ENCODE measurements at places on chromosomes 2 and 18.

DNA sequence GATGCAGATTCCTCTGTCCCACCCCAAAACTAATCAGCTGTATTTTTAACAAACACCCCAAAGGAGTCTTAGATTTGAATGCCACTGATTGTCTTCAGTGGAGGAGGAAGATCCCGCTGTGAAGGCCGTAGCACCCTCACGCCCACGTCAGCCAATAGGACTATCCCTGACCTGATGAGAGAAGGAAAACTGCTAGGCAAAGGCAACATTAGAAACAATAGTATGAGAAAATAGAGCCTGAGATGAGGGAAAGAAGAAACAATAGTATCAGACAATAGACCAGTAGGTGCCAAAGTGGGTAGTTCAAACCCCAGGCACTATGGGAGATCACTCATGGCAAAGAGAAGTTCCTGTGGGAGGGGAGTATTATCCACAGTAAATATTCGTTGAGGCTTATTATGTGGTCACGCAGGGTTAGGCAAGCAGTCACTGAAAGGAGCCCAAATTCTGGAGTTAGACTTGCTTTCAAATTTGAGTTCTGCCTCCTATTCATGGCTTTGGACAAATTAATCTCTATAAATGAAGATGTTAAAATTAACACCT lies 2.8 kb downstream of the PCBP1 start:
- DNase-seq = no peak

GRCh38 chr2:39782591-39782990 lies 3.5 kb upstream of the THUMPD2 start:
- no peak for DNase-seq

GRCh38 chr2:144489315-144489916 lies 30.5 kb downstream of the ZEB2 start:
- no peak for DNase-seq

GRCh38 chr18:78738076-78738690 lies 241.4 kb upstream of the SALL3 start:
- no peak for DNase-seq

DNA sequence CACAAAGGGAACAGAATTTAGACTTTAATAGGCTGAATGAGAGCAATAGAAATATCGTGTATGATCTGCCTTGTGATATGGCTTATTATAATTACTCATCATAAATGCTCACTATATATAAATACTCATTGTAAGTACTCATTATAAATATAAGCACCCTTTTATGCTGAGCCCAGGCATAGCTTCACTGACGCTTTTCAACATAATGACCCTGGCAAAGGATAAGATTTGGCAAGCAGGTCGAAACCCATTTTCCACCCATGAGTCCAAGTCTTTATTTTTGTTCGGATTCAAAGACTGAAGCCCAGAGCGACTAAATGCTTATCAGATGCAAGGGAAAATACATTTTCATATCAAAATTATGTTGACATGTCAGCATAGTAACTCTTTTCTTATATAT lies 500.4 kb downstream of the SLC4A3 start:
- no peak for DNase-seq

DNA sequence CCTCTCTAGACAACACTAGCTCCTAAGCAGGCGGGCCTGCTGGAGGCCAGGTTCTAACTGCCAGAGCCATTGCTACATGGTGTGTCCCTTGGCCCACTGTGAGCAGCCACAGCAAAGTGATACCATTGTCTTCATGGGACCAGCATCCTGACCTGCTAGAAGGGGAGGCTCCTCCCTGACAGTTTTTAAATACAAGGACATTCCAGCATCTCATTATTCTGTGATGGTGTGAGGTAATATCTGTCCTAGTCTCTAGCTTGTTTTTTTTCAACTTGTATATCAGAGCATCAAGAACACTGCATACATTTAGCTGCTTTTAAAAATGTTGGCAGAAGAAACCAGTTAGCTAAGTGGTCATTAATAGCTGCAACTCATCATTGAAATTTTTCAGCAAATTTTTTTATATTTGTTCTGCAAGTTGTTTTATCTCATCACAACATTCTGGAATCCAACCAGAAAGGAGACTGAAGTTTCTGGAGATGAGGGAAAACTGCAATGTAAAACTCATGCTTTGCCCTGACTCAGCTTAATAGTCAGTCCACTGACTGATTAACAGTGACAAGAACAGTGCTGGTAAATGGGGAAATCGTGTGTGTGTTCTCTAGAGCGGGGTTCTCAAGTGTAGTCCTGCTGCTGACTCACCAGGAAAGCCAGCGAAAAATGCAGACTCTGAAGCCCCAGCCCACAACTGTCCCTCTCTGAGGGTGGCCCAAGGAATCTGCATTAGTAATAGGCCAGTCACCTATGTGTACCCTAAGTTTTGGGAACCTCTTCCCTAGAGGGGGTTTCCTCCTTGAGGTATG lies 17.8 kb downstream of the MAPRE3 start:
- DNase-seq = no peak

- no peak for DNase-seq
These were observed 31.6 kb upstream of the RNF149 start for GRCh38 chr2:101340141-101340551.

DNA sequence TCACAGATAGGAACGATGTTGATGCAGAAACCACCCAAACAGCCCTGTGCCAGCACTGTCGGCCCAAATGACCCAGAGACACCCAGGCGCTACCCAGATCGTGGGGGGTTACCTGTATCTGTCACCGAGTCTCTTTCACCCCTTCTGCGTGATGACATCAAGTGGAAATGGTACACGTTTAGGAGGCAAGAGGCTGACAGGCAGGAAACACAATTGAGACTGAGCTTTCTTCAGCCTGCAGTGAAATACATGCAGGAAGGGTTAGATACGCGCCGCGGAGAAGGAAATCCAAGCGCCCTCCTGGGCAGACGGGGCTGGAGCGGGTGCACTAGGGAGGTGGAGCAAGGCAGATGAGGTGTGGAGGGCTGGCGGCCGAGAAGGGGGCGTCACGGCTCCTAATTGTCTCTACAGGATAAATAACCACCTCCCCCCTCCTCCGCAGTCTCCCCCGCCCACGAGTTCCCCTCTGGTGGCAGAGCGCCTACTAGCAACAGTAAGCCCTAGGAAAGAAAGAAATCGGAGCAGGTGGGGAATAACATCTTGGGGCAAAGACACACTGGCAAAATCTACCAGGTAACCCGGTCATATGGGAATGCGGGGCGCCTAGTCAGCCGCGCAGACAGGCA lies at the start of gene RNF152:
Gene RNF152 (minus strand): TSS at position 325 of the 626 bp plus-strand sequence. CDS start 76,544 bp downstream, outside the sequence.
- peak; percentile 39 for DNase-seq

DNA sequence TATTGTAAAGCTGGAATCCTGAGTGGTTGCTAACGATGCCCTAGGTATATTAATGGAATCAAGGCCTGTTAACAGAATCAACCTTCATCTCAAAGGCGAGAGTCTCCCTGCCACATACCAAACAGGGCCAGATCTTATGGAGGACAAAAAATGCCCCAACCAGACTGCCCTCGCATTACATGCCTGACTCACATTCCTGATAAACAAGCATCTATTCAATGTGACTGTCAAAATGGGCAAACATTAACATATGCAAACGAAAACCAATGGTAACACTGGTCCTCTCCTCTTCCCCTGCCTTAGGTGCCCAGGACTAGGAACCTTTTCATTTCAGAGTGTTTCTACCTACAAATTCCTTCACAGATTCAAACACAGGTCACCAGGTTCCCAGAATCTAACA lies 83.4 kb downstream of the COL6A3 start:
- no peak for DNase-seq

DNA sequence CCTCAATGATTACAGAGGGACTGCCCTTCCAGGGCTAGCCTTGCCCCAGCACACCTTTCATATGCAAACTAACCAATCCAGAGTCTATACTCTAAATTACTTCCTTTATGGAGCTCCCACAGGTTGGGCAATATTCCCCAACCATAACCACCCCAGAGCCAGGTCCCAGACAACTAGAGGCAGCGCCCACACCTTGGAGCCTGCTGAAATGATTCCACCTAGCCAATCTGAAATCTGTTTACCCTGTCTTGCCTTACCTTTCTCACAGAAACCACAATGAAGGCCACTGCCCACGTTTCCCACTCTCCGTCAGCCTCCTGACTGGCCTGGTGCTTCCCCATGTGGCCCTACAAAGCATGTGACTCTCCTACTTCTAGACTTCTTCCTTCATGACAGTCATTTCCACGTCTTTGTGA lies 62.0 kb downstream of the REEP1 start:
- DNase-seq = no peak

- DNase-seq = no peak
These were observed 56.1 kb downstream of the RPL37A start for GRCh38 chr2:216554755-216555154.

DNA sequence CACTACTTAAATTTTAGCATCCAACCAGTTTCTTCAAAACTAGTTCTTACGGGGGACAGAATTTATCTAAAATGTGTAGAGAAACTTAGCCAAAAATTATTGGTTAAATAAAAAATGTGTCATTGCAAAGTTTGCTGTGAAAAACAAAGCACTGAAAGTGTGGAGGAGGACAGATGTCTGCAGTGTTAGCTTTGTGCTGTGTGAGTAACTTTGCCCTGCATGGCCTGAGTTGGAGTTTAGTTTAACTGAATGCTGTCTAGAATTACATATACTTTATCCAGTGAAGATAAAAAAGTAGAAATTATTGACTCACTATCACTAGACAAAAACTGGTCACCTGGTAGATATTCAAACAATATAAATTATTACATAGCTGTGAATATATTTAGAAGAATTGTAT lies 1225.2 kb upstream of the CELF4 start:
- no peak for DNase-seq

- no peak for DNase-seq
These were observed 40.0 kb downstream of the COA5 start for GRCh38 chr2:98568161-98568956.

GRCh38 chr2:46030330-46030729 lies 266.9 kb upstream of the EPAS1 start:
- DNase-seq = no peak

GRCh38 chr2:127581516-127582490 lies 46.3 kb downstream of the MYO7B start:
- DNase-seq = no peak

DNA sequence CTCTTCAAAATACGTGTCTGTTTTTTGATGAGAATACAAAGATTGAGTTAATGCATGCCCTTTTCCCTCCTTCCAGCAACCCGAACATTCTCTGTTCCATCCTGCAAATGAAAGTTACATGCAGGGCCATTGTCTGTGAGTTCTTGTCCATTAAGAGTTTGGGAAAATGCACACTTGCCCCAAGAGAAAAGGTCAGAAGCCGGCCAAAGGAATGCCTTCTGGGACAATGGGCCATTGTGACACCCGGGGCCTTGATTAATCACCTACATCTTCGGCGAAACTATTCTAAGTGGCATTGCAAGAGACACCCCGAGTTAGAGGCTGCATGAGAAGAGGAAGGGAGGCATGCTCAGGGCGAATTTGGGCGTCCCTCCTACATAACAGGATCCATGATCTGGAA lies 73.7 kb upstream of the COPS8 start:
- no peak for DNase-seq

- no peak for DNase-seq
These were observed 280.1 kb downstream of the PTH2R start for GRCh38 chr2:208686665-208687064.

DNA sequence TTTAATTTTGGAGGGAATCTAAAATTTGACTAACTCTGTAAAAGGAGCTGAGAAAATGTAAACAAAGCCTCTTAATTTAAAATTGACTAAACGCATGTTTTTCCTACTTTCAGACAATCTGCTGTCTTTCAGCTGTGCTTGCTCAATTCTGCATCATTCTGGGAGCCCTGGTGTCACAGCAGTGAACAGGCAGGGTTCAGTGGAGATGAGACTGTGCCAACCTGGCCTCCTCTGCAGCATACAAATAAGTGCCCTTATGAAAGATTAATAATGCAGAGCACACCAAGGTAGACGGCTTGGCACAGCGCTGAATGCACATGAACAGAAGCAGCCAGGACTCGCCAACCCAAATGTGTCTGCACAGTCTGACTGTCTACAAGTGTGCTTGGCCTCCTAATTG lies 222.0 kb upstream of the CHAC2 start:
- no peak for DNase-seq

DNA sequence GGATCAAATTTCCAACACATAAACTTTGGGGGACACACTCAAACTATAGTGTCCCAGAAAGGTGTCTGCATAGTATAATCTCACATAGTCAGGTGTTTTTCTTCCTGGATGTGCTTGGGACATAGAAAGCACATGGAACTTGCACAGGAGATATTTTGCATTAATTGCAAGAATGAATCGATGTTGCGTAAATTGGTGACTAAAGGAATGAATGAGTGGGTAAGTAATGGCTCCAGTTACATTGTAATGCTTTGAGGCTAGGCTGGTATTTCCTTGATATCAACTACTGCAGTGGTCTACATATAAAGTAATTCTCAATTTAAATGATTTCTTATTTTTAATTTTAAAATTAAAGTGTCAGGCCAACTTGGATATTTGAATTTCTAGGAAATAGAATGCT lies 53.4 kb downstream of the SH3RF3 start:
- no peak for DNase-seq

DNA sequence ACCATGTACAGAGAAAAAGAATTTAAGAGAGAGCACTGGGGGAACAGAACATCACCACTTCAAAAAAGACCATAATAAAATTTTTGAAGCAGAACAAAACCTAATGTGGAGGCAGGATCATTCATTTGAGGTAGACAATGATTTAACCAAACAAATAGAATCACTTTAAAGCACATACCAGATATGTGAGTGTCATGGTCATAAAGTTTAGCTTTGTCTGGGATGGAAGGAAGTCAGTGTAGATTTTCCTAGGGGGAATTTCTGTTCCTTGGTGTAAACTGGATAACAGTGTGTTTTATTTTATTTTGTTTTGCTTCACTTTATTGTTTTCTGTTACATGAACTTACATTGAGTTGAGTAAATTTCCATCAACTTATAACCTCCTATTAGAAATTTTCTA lies 120.8 kb downstream of the CRIM1 start:
- DNase-seq = no peak

- DNase-seq = no peak
These were observed 9.1 kb downstream of the PLEK start for GRCh38 chr2:68374184-68374583.

DNA sequence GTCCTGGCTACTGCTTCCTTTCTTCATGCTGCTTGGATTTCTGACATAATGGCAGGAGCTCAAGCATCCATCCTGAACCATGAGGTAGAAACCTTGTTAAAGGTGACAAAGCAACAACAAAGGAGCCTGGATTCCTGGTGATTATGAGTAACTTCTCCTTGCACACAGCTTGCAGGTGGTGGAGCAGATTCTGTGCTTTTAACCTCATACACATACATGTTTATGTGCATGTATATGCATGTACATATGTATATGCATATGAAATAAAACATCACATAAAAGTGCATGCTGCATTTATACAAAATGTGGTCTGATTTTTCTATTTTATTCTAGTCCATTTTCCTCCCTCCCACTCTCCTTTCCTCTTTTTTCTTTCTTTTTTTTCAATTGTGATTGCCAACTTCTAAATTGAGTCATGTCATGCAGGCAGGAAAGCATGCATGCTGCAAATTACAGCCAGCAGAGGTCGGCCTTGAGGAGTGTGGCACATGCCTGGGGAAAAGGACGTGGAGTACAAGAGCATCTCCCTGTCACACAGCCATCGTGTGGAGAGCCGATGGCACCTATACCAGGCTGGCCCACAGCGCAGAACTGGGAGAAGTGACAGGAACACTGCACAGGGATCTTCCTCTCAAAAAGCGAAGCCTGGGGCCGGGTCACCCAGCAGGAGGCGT lies 17.9 kb downstream of the LCT start:
- DNase-seq = no peak

- DNase-seq = no peak
These were observed 433.4 kb upstream of the NRXN1 start for GRCh38 chr2:51465326-51465725.
